ENCODE measurements at places on chromosomes 2 and 18. TPM values are rescaled to one million over a fixed set of nuclear protein-coding genes. Genes with fewer than 3 reads are reported as not detected.

The NOL4 gene
- not detected for total RNA-seq

The CBLN2 gene
- not detected for total RNA-seq

The ERMN gene
- total RNA-seq: 0.40 TPM

DNA sequence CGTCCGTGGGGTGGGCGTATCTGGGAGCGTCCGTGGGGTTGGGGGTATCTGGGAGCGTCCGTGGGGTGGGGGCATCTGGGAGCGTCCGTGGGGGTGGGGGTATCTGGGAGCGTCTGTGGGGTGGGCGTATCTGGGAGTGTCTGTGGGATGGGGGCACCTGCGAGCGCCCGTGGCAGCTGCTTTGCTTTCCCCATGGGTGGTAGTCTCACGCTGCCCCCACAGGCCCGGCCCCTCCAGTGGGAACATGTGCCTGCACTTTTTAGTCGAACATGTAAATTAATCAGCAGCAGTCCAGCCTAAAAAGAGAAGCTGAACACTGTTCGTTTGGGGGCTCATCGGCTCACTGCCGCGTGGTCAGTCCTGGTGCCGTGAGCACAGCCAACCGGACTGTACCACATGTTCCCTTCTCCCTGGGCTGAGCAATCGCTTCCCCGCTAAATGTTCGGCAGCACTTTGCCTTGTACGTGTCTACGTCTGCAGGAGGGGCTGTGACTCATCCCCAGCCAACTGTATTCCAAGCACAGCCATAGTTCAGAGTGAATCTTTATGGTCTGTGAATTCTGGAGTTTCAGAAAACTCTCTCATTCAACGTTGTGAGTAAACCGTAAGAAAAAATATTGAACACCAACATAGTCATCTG, 271.5 kb downstream of the AGAP1 start:
- no peaks in the 10 kb centered on the region for H3K27me3 ChIP-seq
- H3K27ac ChIP-seq: no peak overlapping the region
- H3K4me1 ChIP-seq: no peaks in the 10 kb centered on the region

DNA sequence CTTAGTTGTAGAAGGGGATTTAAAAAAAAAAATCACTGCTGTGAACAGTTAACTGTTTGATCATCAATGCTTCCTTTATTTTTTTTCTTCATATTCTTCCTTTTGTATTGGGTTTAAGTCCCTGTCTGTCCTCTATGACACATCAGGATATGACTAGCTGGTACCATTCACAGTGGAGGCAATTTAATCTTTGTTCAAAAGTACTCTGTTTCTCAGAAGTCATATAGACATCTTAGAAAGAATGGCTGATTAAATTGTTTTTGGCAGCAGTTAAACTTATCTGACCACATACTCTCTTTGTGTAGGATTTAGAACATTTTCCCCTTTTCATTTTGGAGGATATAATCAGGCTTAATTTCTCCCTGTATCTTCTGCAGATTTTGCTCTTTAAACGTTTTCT, 807.8 kb upstream of the CDH2 start:
- DNase-seq: no peak
- no peaks in the 10 kb centered on the region for H3K36me3 ChIP-seq
- no peak overlapping the region for H3K4me3 ChIP-seq
- no peak overlapping the region for H3K27ac ChIP-seq

GRCh38 chr18:47777626-47778025, 152.8 kb downstream of the SMAD2 start:
- no peak overlapping the region for H3K4me3 ChIP-seq
- no peaks in the 10 kb centered on the region for H3K4me1 ChIP-seq
- H3K36me3 ChIP-seq: no peaks in the 10 kb centered on the region
- DNase-seq: no peak
- H3K27ac ChIP-seq: no peak overlapping the region
- no peaks in the 10 kb centered on the region for H3K27me3 ChIP-seq

DNA sequence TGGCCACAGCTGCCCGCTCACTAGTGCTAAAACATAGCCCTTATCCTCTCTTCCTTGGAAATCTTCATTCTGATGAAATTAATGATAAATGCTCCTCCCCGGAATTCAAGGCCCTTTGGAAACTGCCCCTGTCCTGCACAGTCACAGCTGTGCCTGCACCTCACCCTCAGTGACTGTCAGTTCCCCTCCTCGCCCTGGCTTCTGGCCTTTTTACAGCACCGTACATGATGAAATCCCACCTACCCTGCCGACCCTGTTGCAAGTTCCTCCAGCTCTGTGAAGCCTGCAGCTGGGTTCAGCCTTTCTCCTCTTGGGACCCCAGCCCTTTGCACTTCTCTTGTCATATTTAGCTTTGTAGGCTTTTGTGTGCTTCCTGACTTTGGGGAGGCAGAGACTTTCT, 48.4 kb downstream of the DCDC2C start:
- H3K27ac ChIP-seq: no peak overlapping the region
- no peaks in the 10 kb centered on the region for H3K27me3 ChIP-seq
- DNase-seq: no peak
- no peak overlapping the region for H3K4me3 ChIP-seq
- H3K36me3 ChIP-seq: no peaks in the 10 kb centered on the region
- H3K4me1 ChIP-seq: peaks cover 1% of the 10 kb centered on the region

- no peak overlapping the region for H3K4me3 ChIP-seq
- H3K4me1 ChIP-seq: peaks cover 2% of the 10 kb centered on the region
- H3K27ac ChIP-seq: no peak overlapping the region
- H3K27me3 ChIP-seq: no peaks in the 10 kb centered on the region
These were observed 57.6 kb upstream of the IGFBP5 start for GRCh38 chr2:216752855-216753505.

DNA sequence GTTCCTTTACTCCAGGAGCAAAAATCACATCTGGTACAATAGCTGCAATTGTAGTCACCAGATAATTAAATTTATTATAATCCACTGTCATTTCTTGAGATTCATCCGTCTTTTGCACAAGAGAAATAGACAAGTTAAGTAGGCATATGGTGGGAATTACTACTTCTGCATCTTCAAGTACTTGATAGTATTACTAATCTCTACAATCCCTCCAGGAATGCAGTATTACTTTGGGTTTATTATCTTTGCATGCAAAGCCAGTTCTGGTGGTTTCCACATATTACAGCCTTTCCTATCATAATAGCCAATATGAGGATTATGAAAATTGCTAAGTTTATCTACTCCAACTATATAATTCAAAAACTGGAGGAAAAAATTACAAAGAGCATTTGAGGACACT, 254.1 kb downstream of the IKZF2 start:
- H3K4me1 ChIP-seq: no peaks in the 10 kb centered on the region
- H3K27ac ChIP-seq: no peak overlapping the region
- H3K27me3 ChIP-seq: peaks cover 3% of the 10 kb centered on the region
- no peak for DNase-seq
- H3K36me3 ChIP-seq: no peaks in the 10 kb centered on the region
- no peak overlapping the region for H3K4me3 ChIP-seq

GRCh38 chr2:62415019-62415431, 91.0 kb downstream of the TMEM17 start:
- no peak for DNase-seq
- peaks cover 9% of the 10 kb centered on the region for H3K4me1 ChIP-seq
- H3K27me3 ChIP-seq: no peaks in the 10 kb centered on the region
- no peak overlapping the region for H3K4me3 ChIP-seq

GRCh38 chr2:145906354-145906753, 1386.4 kb upstream of the ZEB2 start:
- no peak overlapping the region for H3K4me3 ChIP-seq
- H3K36me3 ChIP-seq: no peaks in the 10 kb centered on the region
- no peaks in the 10 kb centered on the region for H3K27me3 ChIP-seq
- no peak for DNase-seq

- no peak overlapping the region for H3K4me3 ChIP-seq
- no peaks in the 10 kb centered on the region for H3K36me3 ChIP-seq
- H3K27ac ChIP-seq: no peak overlapping the region
- no peaks in the 10 kb centered on the region for H3K4me1 ChIP-seq
These were observed 115.9 kb downstream of the TTC32 start for GRCh38 chr2:19785867-19786266.
